ENCODE measurements at places on chromosomes 11 and 22.
A peak's percentile ranks its signal among the peaks of the same experiment; 100 is the strongest.

DNA sequence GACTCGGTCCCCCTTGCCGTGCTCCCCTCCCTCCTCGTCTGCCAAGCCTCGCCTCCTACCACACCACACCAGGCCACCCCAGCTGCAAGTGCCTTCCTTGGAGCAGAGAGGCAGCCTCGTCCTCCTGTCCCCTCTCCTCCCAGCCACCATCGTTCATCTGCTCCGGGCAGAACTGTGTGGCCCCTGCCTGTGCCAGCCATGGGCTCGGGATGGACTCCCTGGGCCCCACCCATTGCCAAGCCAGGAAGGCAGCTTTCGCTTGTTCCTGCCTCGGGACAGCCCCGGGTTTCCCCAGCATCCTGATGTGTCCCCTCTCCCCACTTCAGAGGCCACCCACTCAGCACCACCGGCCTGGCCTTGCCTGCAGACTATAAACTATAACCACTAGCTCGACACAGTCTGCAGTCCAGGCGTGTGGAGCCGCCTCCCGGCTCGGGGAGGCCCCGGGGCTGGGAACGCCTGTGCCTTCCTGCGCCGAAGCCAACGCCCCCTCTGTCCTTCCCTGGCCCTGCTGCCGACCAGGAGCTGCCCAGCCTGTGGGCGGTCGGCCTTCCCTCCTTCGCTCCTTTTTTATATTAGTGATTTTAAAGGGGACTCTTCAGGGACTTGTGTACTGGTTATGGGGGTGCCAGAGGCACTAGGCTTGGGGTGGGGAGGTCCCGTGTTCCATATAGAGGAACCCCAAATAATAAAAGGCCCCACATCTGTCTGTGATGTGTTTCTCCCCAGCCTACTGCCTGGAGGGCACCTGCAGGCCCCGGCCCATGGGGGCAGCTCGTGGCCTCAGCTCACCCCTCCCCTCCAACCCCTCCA is 29.8 kb downstream of the CAPN1 start:
- DNase-seq = no peak

GRCh38 chr22:44520465-44521094 is 22.5 kb upstream of the RTL6 start:
- DNase-seq = no peak

DNA sequence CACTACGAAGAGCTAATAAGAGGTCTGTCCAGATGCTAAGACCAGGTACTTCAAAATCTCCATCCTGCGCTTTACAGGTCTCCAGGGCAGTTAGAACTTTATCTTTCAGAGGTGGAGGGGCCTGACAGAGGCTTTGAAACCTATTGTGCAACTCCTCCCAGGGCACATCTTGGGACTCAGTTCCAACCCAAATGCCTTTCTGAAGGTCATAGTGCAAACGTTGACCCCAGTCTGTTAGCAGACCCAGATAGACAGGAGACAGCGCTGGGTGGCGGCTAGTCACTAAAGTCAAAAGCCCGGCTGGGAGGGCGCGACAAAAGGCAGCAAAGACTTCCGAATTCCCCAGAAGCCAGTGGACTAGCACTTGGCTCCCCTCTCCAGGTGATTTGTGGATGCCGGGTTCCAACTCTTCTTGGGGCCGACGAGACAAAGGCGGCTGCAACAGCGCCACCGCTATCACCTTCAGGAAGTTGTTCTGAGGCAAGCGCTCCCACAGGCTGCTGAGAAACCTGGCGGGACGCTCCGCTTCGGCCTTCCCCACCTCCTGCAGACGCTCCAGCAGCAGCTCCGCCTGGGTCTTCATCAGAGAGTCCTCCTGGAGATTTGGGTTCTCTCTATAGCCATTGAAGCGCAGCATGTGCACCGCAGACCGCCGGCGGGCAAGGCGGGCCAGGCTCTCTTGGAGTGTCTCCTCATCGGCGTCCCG is 728 bp downstream of the FANCF start:
- peak; percentile 34 for DNase-seq

GRCh38 chr11:61491736-61492395 is 16.7 kb upstream of the LRRC10B start:
- no peak for DNase-seq

GRCh38 chr11:64687204-64687603 is 35.8 kb downstream of the NRXN2 start:
- DNase-seq = no peak

- no peak for DNase-seq
Observed at GRCh38 chr11:5684036-5684645, 733 bp downstream of the TRIM5 start.

DNA sequence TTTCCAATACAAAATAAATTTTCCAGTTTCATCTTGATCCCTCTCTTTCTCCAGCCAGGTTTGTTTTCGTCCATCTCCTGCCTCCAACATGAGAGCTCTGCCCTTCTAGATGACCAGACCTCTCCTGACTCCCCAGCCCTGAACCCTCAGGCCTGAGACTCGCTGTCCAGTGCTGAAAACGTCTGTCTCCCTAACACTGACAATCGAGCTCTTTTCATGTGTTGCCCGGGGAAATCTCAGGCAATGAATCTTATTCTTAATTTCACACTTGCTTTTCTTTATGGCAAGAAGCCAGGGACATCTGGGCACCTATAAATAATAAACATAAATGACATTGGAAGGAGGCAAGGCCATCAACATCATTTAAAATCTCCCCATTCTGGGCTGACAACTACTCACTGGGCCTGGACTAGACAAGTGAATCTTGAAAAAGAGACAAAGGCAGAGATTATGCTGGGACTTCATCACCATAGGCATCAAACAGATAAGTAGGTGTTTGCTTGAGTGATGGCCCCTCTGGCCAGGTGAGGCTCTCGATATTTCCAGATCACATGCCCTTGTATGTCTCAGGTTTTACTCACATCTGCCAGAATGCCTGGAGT is 274.5 kb upstream of the B3GAT1 start:
- DNase-seq = no peak

- no peak for DNase-seq
Observed at GRCh38 chr11:106463154-106463553, 385.7 kb downstream of the AASDHPPT start.

GRCh38 chr11:85867751-85868150 is 12.6 kb downstream of the CCDC83 start:
- no peak for DNase-seq

DNA sequence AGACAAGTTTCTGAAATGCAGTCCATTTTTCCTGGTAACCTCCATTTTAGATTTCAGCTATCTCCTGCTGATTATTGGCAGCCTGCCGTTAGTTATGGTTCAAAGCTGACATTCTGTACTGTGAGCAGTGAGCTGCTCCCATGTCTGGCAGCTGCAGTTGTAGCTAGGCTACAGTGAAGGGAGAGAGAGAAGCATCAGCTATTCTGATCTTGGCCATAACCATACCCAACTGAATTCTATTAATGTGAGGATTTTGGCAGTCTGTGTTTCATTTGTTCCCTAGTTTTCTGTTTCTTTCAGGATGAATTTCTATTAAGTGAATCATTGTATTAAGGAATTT is 33.4 kb downstream of the SIK2 start:
- DNase-seq = no peak

DNA sequence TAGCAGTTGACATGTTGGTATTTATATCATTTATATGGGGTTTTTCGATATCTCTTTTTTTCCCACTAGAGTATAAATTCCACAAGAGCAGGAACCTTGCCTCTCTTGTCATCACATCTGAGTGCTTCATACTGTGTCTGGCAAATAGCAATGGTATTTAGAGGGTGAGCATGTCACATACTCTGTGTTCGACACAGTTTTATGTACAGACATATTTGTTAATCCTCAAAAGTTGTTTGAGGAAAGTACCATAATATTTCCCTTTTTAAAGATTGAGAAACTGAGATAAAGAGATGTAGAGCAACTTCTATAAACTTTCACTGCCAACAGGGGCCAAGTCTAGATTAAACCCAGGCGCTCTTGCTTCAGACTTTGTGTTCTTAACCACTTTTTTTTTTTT is 324.6 kb upstream of the PDGFD start:
- no peak for DNase-seq

DNA sequence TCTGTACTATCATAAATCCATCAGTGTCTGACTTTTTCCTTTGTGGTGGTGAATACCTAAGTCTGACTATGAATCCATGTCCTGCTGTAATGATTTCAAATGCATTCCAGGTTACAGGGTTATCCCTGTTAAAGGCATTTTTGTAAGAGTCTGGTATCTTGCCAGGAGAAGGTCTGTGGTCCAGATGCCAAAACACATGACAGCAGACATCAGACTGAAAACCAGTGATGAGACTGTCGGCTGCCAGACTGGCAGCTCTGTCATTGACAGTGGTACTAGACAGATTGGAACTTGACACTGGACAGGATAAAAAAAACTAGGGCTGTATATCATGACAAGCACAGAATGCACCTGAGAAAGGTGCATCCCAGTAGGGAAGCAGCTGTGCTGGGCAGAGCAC is 301.8 kb upstream of the FAT3 start:
- no peak for DNase-seq

GRCh38 chr11:71101606-71102005 is 150.8 kb downstream of the SHANK2 start:
- no peak for DNase-seq

- DNase-seq = peak; percentile 75
Observed at GRCh38 chr11:8593935-8594909, at the start of gene STK33. Gene STK33, minus strand, starts transcription at chr11:8594228. Its CDS starts 119,323 bp downstream, at chr11:8474905.

GRCh38 chr22:30542811-30543188 is 3.7 kb downstream of the SEC14L6 start:
- no peak for DNase-seq

DNA sequence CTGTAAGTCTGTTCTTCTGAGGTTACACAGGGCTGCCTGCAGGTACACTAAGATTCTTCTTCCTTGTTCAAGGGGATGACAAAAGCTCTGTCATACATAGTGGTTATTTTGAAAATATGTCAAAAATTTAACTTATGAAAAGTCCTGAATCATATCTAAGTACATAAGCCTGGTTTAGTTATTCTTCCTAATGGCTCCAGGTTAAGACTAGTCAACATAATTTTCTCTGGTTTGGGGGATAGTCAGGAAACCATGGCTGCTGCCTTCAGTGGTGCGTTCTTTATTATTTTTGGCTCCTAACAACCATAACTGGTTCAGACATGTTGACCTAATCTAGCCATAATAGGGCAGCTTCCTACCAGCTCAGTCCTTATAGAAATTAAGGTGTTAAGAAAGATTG is 257.4 kb upstream of the DDI1 start:
- DNase-seq = no peak

- DNase-seq = peak; percentile 46
Observed at GRCh38 chr11:73223998-73224730, 6.1 kb downstream of the P2RY2 start.

DNA sequence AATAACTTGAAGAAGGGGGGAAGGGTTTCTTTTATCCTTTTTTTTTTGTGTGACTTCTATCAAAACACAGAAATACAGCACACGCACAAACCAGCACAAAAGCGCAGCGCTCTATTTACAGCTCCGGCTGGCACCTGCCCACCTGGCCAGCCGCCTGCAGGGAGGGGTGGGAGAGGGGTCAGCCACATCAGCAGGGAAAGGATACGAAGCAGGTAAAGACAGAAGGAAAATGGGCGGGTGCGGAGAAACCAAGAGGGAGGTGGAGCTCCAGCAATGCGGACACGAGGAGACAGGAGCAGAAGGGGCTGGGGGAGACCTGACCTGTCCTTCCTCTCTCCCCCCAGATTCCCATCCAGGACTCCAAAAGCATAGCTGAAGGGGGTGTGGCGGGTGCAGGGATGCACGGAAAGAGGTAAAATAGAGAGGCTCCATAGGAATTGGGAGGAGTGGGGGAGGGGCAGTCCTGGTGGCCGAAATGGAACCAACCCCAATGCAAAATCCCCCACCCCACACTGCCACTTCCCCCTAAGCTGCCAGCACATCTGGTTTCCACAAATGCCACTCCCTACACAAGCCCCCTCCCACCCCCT is 14.1 kb downstream of the CXCR5 start:
- DNase-seq = no peak

DNA sequence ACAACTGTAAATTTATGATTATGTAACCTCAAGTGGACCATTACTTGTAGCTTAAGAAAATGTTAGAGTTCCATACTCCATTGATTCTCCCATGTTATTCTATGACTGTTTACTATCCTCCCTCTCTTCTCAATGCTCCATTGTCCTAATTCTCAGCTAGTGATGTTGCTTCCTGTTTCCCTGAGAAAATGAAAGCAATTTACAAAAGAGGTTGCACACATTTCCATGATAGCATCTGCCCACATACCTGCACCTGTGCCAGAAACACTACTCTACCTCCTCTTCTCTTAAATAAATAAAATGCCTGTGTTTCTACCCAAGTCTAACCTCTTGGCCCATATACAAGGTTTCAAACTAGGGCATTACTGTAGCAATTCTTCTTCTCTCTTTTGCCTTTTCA is 1620.9 kb downstream of the FAM181B start:
- no peak for DNase-seq

DNA sequence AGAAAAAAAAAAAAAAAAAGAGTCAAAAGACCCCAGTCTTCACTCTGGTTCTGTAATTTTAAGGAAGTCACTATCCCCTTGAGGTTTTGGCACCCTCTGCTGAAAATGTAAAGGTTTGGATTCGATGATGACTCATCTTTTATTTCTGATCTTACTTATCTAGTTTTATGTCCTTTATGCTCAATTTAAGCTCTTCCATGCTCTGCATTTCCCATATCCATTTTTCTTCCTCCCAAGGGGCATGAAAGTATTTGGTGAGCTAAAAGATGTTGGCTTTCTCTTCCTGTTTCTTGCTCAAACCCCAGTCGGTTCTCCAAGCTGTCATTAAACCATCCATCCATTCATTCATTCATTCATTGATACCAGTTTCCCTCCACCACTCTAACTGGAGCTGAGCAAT is 61.0 kb upstream of the CDON start:
- no peak for DNase-seq

DNA sequence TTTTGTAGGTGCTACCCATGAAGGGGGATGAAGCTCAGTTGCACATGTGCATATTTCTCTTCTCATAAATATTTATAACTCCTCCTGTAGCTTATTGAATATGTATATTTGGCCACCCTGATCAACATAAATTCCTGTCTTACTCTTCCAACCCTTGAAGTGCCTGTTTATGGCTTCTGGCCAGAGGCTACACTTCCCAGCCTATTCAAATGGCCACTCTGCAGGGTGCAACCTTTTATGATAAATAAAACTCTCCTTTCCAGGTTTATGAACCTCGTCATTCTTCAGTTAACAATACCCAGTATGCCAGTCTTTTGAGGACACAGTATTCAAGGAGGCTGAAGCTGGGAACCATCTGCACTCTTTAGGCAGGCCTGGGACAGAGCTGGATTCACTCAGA is 2.6 kb upstream of the RTL6 start:
- DNase-seq = no peak

DNA sequence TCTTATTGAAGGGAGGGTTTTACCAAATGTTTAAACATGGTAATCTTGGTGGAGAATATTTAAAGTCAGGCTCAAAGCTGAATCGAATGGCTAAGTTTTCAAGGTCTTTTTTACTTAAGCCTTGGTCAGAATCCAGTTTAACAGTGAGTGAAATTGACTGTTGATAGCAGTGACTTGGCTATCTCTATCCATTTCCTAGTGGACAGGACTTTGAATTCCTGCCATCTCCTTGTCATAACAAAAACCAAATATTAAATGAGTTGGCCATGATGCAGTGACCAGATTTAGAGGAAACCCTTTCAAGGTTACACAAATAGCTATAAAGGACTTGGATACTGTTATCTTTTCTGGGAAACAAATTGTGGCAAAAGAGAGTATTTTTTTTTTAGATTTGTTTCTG is 92.0 kb downstream of the JRKL start:
- no peak for DNase-seq

Data from HL-60 (cell line).